ENCODE measurements at places on chromosomes 6 and 20. TPM values are rescaled to one million over a fixed set of nuclear protein-coding genes. Genes with fewer than 3 reads are reported as not detected.

The YTHDF1 gene
- 16.7 TPM for total RNA-seq

The CTCFL gene
- total RNA-seq = not detected

The ADGRF5 gene
- 41.3 TPM for total RNA-seq

The EDN3 gene
- 3.1 TPM for total RNA-seq

The ZSCAN31 gene
- 21.5 TPM for total RNA-seq

The SMOC2 gene
- 61.1 TPM for total RNA-seq

The HIVEP1 gene
- total RNA-seq = 38.5 TPM

The MCM3 gene
- 45.8 TPM for total RNA-seq

The NEURL2 gene
- 4.8 TPM for total RNA-seq

The SIRPA gene
- total RNA-seq = 11.2 TPM

The MRAP2 gene
- 5.6 TPM for total RNA-seq

The MDFI gene
- total RNA-seq = 32.6 TPM

The HLA-DRB5 gene
- 3.8 TPM for total RNA-seq

The GSTA2 gene
- not detected for total RNA-seq

The SMPDL3A gene
- total RNA-seq = 25.9 TPM

The ZNF311 gene
- 3.2 TPM for total RNA-seq

The TSBP1 gene
- not detected for total RNA-seq

The TUBB1 gene
- total RNA-seq = 0.58 TPM

The PLG gene
- not detected for total RNA-seq

The KIAA1755 gene
- 6.8 TPM for total RNA-seq

The TMEM74B gene
- 0.53 TPM for total RNA-seq

The IMPG1 gene
- total RNA-seq = 0.21 TPM

The EMILIN3 gene
- total RNA-seq = 4.1 TPM

The ASIP gene
- not detected for total RNA-seq

The HRH3 gene
- 0.16 TPM for total RNA-seq

The CALHM4 gene
- total RNA-seq = not detected

The SSTR4 gene
- not detected for total RNA-seq

The CSE1L gene
- total RNA-seq = 111 TPM

The CLDN20 gene
- not detected for total RNA-seq

The TRIM31 gene
- 1.3 TPM for total RNA-seq

The GHRH gene
- total RNA-seq = not detected

The SH3BGRL2 gene
- total RNA-seq = 32.2 TPM
